ENCODE measurements at places on chromosomes 5 and 9. TPM values are rescaled to one million over a fixed set of nuclear protein-coding genes. Genes with fewer than 3 reads are reported as not detected.

Gene SHISAL2B
- total RNA-seq = 143 TPM

DNA sequence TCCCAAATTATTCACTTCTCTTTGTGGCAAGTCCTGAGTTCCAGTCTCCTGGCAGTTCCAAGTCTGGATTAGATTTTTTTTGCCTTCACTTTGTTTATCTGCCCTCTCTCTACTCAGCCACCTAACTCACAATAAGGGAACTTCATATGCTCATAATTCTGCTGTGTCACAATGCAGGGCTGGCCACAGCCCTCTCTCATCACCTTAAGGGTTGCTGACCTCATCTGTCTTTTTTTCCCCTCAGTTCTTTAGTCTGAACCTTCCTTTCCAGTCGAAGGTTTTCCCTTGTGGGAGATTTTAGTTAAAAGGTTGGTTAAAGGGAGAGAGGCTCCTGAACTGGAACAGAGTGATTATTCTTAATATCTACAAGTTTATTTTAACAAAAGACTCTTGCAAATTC, 4.1 kb downstream of the BAG1 start:
- DNase-seq = no peak

Gene ENHO
- 7.1 TPM for total RNA-seq

DNA sequence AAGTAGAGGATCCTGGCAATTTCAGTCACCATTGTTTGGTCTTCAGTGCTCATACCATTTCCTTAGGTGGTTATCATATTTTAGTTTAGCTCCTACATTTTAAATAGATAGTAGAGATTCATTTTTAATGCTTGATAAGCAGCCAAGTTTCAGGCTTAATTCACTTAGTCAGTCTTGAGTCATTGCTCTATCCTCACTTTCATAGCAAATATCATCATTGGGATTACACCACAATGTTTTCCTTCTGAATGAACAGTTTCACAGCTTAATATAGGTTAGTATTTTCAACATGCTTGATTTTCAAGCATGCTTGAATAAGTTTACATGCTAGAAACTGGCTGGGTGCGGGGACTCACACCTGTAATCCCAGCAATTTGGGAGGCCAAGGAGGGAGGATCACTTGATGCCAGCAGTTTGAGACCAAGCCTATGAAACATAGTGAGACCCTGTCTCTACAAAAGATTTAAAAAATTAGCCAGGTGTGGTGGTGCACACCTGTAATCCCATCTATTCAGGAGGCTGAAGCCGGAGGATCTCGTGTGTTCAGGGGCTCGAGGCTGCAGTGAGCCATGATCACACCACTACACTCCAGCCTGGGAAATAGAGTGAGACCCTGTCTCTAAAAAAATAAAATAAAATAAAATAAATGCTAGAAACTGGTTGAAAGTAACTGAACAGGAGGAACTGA, 339.9 kb downstream of the ADGRV1 start:
- no peak for DNase-seq

- no peak for DNase-seq
These were observed 47.1 kb downstream of the DMAC1 start for GRCh38 chr9:7752481-7752880.

Gene WDR38
- total RNA-seq = not detected

Gene PCDHGA12
- 1.8 TPM for total RNA-seq

DNA sequence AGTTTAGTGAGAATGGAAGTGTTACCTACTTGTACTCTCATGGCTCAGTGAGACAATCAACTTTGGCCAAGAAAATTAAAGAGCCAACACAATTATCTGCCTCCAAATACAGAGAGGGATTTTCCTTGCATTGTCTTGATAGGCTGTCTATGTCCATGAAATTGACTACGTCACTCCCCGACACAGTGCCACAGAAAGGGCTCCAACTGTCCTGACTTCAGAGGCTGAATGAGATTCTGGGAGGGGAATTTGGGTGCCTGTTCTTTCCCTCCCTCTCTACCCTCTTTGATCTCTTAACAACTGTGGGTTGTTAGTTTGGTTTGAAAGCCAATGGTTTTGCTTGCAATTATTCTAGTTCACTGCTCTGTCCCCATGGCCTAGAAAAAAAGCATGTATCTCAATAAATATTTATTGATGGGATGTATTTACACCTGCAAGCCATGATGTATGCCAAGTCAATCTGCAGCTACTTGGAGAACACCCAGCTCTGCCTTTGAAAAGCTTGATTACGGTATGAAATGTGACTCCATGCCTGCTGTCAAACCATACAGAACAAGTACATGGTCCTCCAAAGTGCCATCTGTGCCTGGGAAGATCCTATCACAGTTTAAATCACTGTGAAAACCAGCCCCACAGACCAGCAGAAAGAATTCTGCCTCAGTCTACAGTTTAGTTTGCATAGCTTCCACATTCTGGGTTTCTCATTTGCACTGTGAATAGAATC, 37.3 kb downstream of the CAPSL start:
- no peak for DNase-seq

GRCh38 chr5:174420651-174421407, 303.6 kb upstream of the MSX2 start:
- no peak for DNase-seq

DNA sequence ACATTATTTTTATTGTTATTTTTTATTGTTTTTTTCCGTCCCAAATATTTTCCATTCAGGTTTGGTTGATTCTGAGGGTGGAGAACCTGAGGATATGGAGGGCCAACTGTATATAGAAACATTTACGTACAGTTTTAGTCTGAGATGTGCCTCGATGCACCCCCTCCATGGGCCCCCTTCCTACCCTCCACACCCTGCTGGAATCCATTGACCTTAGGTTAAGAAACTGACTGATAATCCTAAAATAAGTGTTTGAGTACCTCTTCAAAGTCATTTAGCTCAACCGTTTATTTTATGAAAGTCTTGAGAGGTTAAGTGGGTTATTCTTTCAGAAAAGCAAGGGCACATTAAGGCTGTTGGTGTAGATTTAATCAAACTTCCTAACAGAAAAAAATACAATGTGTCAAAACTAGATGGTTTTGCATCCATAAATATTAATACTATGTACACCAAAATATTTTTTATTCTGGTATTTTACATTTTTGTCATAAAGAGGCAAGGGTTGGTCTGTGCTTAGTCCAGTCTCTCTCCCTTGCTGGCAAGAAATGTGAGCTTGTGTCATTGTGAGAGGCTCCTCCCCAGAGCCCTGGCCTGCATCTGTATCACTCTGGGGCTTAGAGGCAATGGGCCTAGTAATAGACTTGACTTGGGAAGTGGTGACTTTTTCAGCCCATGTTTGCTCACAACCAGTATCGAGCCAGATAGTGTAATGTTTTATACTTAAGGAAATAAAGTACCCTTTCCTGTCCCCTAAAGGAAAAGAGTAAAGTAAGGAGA, 15.7 kb downstream of the MTRR start:
- DNase-seq = no peak

Data from endodermal cell (in vitro differentiated cells).